Fibroblast of skin of abdomen (primary cell): ENCODE measurements at places on chromosomes 2 and 18.

- no peak for DNase-seq
These were observed 102.6 kb downstream of the MYO5B start for GRCh38 chr18:50092245-50092805.

DNA sequence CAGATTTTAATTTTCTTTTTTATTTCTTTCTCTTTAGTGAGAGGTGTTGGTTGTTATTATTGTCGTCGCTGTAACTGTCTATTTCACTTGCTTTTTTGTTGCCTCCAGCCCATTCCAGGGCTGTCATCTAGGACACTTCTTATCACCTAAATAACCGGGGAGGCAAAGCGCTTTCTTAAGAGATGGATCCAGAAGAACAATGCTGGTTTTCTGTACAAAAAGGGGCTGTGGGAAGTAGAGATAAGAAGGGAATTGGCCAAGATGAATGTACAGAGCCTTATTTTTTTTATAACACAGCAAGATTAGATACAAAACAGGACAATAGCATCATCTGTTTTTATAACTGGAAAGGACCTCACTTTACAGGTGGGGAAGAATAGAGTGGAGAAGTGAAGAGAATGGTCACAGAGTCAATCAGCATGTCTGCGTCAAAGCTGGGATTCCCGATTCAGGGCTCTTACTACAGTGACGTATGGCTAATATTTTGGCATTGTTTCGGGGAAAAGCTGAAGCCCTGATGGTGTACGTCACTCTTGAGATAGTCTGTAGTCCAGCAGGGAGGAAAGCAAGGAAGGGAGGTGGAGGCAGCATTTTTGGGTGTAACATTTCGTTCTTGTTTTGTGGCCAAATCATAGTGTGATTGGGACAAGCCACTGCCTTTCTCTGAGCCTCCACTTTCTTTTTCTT lies 23.2 kb downstream of the IL1B start:
- DNase-seq, result no peak

DNA sequence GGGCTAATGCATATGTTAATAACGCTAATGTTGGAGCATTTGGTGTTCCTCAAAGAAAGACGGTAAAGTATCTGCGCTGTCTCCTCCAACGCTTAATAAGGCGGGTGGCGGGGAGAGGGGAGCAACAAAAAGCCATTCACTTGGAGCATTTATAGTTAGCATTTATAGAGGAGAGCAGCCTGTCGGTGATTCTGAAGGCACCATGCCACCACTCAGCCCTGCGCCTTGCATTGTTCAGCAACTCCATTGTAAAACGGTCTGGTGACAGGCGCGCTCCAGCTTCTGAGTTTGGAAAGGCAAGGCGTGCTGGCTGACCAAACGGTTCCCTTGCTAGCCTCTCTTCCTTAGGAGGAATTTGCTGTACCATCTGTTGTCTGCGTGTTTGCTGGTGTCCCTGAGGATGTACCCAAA lies 83.9 kb downstream of the LYPD1 start:
- DNase-seq, result no peak

DNA sequence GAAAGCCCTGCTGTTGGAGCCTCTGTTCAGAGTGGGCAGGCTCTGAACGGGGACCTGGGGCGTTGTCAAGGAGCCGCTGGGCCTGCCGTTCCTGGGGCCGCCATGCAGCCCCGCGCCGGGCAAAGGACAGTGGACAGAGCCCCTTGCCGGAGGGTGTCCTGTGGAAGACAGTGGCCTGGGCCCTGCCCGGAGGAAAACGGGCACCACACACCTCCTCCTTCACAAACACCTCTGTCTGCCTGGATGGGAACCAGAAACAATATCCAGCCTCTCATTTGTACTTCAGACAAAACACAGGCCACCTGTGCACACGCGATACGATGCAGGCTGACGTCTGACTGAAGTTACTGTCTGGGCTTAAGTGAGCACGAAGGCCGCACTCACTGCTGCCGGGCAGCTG lies 233.7 kb downstream of the TWIST2 start:
- DNase-seq, result no peak

DNA sequence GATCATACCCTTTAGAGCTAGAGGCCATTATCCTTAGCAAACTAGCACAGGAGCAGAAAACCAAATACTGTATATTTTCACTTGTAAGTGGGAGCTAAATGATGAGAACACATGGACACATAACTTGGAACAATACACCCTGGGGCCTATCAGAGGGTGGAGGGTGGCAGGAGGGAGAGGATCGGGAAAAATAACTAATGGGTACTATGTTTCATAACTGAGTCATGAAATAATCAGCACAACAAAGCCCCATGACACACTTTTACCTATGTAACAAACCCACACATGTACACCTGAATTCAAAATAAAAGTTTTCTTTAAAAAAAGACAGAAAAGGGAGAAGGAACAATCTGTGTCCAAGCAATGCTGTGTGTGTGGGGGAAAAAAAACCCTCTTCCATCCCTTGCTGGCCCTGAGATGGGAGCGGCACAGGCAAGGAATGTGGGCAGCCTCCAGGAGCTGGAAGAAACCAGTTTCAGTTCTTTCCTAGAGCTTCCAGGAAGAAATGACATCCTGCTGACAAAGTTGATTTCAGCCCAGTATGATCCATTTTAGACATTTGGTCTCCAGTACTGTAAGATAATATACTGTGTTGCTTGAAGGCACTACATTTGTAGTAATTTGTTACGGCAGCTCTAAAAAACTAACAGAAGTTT lies 458.7 kb upstream of the CNTNAP5 start:
- no peak for DNase-seq

DNA sequence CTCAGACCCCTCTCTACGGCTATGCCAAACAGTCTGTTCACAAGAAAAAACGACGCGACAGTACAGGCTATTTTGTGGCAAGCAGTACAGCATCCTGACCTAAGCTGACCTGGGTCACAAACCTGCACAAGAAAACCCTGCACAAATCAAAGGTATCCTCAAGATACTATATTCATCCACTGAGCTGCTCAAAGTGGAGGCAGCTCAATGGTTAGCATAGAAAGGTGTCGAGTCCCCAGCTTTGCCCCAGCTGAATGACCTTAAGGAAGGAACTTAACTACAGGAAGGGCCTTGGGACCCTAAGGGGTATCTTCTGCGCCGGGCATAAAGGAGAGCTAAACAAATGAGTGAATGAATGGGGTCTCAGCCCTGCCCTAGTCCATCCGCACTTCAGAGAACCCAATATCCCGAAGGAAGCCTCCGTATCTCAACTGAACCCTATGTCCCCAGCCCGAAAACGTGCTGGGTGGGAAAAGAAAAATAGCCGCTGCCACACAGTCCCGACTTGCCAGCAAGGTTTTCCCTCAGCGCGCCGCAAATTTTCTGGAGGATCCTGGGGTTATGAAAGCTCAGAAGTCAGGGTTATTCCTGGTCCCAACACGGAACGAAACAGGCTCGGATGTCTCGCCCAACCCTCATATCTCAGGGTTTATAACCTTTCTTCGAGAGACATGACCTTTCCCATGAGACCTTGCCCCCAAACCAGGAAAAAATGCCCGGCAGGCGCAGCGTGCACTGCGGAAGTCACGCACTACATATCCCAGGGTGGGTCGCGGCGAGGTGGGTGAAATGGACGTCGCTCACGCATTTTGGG lies at the start of gene FASTKD1:
TSS of gene FASTKD1 (minus strand) at position 706 of the 814 bp plus-strand sequence. CDS start 1,836 bp downstream, outside the sequence.
- DNase-seq, result peak; percentile 84

DNA sequence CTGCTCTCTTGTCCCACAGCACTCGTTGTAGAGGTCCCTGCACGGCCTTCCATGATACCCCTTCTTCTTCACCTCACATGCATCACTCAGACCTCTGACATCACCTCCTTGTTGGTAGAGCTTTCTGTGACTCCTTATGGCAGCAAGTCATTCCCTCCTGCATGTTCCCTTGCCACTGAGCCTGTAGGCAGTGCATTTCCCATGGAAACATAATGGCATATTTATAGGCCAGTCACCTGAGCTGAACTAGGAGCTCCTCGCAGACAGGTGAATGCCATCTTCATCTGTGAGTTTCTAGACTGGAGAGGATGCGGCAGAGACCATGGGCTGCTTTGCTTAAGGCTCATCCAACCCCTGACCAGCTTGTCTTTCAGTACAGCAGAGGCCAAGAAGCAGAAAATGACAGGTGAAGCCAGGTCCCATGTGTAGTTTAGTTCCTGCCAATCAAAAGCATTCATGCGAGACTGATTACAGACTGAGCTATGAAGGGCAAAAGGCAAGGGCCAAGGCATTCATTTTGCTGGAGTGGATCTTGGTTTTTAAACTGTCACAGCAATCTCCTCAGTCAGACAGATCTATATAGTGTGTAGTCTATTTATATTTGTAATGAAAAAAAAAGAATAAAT lies 59.4 kb upstream of the NEDD4L start:
- no peak for DNase-seq

DNA sequence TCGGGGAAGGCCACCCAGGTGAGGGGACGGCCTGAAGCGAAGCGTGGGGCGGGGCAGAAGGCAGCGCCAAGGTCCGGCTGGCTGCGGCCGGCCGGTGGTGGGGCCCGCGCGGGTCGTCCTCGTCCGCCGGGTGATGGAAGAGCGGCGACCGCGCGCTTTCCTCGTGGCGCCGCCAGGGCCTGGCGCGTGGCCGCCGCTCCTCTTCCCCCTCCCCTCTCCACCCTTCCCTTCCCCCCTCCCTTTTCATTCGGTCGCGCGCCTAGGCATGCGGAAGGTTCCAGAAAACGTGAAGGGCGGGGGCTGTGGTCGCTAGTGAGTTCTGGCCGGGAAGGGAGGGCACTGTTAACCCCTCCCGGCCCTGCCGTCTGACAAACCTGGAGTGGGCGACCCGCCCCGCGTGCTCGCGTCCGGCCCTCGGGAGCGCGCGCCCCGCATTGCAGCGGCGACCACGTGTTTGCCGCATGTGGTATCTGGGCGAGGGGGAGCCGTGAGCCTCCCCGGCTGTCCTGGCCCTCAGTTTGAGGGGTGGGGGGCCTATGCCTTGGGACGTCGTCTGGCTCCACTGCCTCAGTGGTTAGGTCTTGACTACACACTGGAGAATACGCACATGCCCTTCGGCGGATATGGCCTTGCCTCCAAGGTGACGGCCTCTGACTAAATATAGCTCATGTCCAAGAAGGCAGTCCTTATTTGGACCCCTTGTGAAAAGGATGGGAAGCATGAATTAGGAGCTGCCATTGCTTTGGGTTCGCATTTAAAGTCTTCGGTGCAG lies 579 bp downstream of the MAT2A start:
- peak; percentile 70 for DNase-seq

DNA sequence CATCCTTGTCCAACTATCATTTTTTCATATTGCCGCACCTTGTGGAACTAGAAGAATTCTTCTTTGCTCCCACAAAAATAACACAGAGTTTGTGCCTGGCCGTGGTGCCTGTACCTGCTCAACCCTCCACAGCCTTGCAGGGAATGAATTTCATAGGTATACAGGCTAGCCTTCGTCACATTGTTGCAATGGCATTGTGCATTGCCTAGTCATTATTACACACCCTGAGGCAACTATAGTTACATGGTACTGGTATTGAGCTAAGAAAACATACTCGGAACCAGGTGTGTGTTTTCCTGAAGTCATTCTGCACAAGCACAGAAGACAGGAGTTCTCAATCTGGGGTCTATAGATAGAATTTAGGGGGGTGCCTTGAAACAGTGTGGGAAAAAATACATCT lies 188.0 kb upstream of the CTAGE1 start:
- no peak for DNase-seq

DNA sequence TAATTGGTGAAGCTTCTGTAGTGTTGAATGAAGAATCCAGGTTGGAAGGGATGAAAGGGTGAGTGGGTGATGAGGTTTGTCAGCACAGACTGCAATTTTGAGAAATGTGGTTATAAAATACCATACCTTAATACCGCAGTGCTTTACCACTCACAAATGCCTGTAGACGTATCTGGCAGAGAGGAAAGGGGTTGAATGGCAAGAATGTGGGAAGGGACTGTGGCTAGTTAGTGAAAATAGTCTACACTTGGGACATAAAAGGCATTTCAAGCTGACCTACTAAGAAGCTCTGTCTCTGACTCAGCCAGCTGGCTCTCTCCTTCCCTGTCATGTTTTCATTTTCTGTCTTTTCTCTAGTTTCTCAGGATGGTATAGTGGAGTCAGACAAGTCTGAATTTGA lies 25.1 kb downstream of the CDK15 start:
- DNase-seq, result peak; percentile 95

DNA sequence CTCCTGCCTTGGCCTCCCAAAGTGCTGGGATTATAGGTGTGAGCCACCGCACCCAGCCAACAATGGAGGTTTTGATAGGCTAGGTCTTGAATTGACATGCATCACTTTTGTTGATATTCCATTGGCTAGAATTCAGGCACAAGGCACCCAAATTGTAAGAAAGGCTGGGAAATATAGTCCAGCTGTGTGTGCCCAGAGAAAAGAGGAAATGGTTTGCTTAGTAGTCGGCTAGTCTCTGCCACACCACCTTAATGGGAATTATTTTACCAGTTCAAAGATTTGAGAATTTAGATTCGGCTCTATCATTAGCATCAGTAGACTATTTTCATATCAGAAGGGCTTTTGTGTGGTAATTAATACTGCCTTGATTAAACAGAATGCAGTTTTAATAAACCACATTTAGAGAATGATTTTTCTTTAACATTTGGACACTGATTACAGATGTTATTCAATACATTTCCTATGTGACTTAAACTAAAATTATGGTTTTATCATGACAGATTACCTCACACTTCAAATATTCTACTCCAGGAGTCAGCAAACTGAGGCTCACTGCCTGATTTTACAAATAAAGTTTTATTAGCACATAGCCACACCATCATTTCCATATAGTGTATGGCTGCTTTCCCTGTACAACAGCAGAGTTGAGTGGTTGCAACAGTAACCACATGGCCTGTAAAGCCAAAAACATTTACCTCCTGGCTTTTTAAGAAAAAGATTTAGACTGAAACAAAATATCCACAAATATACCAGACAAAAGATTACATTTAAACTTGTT lies 27.4 kb downstream of the DBI start:
- DNase-seq, result no peak

DNA sequence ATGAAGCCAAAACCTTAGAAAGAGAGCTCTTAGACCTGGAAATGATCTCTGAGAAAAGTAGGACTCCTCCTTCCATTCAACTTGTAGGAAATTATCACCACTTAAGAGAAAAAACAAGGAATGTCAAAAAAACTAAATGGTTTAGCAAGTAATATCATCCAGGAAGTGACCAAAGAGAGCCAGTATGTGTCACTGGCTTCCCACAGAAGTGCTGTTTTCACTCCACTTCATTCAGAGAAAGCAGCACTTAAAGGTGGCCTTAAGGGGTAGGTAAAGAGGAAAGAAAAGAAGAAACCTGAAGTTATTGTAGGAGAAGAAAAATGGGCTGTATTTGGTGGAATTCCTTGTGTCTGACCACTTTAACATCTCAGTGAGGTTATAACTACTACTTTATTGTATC lies 414.4 kb upstream of the ETAA1 start:
- no peak for DNase-seq

- DNase-seq, result peak; percentile 95
These were observed 128.1 kb downstream of the BIRC6 start for GRCh38 chr2:32484937-32485336.

GRCh38 chr2:216210701-216211540 lies 101.8 kb downstream of the XRCC5 start:
- DNase-seq, result peak; percentile 25

- peak; percentile 71 for DNase-seq
These were observed 85.9 kb upstream of the CCBE1 start for GRCh38 chr18:59783138-59783537.

GRCh38 chr2:235382601-235383000 lies 111.2 kb upstream of the AGAP1 start:
- no peak for DNase-seq
